Fibroblast of villous mesenchyme (primary cell): ENCODE measurements at places on chromosomes 5 and 9.

- DNase-seq = peak; percentile 67
Observed at GRCh38 chr5:142618130-142618523, 67.8 kb downstream of the FGF1 start.

DNA sequence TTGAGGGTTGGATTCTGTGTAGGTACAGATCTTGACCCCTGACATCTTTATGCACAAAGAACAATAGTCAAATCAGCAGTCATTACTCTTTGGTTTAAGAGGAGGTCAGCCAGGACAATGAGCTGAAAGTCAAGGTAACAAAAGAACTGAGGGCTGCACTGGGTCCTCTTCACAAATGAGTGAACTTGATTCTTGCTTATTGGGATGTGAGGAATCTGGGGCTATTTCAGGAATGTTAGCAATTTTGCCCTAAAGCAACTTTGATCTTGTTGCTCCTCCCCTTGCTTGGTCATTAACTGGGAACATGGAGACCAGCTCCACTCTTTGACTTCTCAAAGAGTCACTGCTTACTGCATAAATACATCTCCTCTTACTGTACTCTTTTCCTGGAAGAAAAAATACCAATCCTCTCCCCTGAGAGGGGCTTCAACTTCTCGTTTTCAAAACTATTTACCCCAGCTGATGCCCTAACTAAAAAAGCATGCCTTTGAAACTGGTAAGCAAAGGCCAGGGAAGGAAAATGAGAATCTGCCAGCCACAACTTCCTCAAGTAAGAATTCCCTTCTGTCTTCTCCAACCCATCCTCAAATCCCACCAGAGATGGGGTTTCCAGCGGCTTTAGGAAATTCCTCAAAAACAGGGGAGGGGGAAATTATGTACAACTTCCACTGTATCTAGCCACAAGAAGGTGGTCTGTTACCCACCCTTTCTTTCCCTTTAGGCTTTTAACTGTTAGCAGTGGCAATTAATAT, 368.3 kb downstream of the ENC1 start:
- no peak for DNase-seq

GRCh38 chr5:151597749-151598148, 6.6 kb upstream of the FAT2 start:
- no peak for DNase-seq

DNA sequence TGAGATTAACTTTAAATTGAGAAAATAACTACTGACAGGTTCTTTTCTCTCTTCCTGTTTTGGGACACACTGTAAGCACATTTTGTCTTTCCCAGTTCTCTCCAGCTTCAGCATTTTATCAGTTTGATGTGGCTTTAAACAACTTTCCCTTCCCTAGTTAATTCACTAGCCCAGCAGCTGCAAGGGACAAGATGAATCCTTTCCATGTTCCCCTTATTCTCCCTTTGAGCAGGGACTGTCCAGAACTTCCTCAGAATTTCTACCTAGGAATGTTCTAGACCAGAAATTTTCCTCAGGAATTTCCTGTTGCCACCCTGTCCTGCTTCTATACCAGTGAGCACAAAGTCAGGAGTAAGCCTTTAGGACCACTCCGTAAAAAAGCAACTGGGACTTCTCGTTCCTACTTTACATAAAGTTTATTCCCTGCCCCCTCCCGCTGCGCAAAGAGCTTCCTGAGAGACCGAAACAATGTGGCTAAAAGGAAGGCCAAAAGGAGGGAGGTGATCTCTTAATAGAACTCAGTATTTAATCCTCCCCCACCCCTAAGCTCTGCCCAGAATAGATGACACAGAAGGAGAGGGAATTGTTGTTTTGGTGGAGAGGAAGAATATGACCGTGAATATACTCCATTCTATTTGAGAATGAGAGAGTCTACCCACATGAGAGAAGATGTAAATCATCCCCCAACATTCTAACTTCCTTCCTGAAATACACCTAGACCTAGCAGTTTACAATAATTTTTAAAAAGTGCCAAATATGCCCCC, 61.9 kb downstream of the GLIS3 start:
- no peak for DNase-seq

DNA sequence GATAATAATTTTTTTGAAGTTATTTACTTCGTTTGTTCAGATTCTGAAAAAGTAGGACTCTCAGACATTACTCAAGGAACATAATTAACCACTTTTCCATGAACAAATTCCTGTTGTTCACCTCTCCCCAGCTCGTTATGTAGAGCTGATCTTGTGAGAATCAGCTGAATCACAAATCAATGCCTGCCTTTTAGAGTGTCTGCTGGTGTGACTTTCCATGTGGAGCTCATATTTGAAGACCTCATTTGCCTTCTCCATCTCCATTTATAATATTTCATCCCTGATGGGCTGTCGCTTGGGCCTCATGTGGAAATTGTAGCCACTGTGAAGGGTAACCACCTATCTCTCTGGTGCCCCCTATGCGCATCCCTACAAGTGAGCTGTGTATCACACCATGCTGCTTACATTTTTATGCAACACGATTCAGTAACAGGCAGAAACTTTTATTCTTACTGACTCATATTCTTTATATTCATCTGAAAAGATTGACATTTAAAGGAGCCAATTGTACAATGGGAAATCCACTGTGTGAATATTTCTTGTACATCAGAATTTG, 111.3 kb downstream of the STK32A start:
- no peak for DNase-seq
